ENCODE measurements at places on chromosomes 1 and 21.
A peak's percentile ranks its signal among the peaks of the same experiment; 100 is the strongest.

GRCh38 chr1:87638636-87639035, 310.0 kb downstream of the LMO4 start:
- DNase-seq, result no peak

GRCh38 chr1:17535300-17535936, 4.1 kb upstream of the ARHGEF10L start:
- DNase-seq, result no peak

DNA sequence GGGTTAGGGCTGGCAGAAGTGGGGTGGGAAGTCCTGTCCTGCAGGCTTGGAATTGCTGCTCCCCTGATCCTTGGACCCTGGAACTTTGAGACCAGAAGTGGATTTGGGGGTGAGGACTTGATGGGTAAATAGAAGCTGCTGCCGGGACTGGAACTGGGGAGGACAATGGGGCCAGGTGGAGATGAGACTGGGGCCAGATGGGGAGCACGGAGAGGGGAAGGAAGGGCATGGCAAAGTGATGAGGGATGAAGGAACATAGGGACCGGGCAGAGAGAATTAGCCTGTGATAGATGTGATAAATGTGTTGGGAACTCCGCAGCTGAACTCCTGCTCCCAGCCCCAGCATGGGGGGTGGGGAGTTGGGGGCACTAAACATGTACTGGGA, 637 bp downstream of the NHLH1 start:
- DNase-seq, result no peak

DNA sequence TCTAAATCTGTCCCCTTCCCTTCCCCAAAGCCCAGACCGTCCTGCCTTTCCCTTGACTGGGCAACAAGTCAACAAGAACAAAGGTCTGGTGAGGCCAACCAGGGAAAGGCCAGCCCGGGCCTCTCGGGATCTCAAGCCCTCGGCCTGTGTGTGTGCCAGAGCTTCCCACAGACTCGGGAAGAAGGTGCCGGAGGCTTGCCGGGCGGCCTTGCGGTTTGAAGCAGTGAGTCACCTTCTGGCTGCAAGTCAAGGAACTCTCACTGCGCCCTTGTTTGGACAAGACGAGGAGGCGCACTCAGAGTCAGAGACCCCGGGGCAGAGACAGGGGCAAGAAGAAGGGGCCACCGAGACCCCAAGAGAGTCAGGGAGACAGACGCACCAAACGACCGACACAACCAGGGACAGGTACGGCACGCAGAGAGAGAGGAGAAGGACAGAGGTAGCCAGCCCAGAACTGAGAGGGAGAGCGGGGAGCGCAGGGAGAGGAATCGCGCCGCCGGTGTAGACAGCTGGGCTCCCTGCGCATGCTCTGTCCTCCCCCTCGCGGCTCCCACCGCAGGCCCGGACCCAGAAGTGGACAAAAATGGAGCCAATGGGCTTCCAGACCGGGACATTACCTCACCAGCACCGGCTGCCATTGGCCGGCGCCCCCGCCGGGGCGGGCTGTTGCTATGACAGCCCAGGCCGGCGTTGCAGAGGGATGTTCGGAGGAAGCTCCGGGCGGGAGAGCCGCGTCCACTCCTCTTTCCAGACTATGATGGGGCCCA, 66.6 kb upstream of the LAPTM5 start:
- peak; percentile 70 for DNase-seq

DNA sequence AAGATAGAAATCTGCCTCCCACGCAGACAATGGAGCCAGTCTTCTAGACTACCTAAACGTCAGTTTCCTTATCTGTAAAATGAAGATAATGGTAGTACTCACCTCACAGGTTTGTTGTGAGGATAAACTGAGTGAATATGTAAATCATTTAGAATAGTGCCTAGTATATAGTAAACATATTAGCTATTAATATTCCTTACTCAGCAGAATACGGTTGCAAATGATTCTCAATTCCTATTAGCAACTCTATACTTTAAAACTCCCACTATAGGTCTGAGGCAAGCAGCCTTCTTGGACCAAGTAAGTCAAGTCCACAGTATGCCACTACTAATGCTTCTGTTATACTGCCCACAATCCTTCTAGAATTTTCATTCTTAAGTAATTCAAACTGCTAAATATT, 5.4 kb downstream of the GTF2B start:
- no peak for DNase-seq

GRCh38 chr1:16975211-16975610, 5.2 kb downstream of the MFAP2 start:
- DNase-seq, result no peak

DNA sequence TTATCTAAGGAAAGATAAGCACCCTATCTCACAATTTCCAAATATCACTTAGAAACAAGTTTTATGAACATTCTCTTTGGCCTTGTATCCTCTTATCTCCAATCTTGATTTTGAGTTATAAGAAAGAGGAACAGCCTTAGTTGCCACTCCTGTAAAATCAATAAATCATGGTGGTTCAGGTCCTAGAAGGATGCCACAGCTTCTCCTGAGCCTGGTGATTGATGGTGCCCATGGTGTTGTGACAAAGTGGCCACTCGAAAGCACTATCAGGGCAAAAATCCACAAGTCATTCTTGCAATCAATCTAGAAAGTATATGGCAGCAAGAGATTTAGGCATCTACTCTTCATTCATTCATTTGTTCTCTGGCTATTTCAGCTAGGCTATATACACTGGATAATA, 27.8 kb downstream of the GBP6 start:
- peak; percentile 12 for DNase-seq

All from bone marrow (tissue), 2 donors.